ENCODE measurements at places on chromosomes 4 and X. TPM values are rescaled to one million over a fixed set of nuclear protein-coding genes. Genes with fewer than 3 reads are reported as not detected.

The LRCH2 gene
- total RNA-seq: 2.9 TPM

The NRK gene
- total RNA-seq: under 0.01 TPM

The CLNK gene
- not detected for total RNA-seq

The GLUD2 gene
- 1.0 TPM for total RNA-seq

The PDE5A gene
- total RNA-seq: 21.6 TPM

- no peak for DNase-seq
- peaks cover 23% of the 10 kb centered on the region for H3K4me1 ChIP-seq
- H3K4me3 ChIP-seq: no peak overlapping the region
- no peaks in the 10 kb centered on the region for H3K27me3 ChIP-seq
Observed at GRCh38 chr4:4868758-4869723, 9.6 kb downstream of the MSX1 start.

DNA sequence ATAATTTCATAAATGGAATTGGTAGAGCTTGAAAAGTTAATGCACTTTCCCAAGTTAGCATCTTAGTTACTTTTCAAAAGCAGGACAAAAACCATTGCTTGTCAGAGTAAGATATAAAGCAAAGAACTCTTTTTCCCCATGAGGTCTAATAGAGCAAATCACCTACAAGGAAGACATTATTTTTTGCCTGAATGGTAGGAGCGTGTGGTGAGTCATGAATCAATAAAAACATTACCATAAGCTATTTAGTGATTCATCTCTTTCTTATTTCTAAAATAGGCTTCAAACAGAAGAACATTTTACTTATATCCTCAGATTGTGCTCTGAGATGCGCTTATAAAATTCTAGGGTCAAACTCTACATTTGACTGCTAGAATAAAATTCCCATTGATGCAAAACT, 109.4 kb upstream of the GPRIN3 start:
- H3K4me3 ChIP-seq: no peak overlapping the region
- no peaks in the 10 kb centered on the region for H3K4me1 ChIP-seq
- H3K36me3 ChIP-seq: no peaks in the 10 kb centered on the region
- H3K27ac ChIP-seq: no peak overlapping the region
- DNase-seq: no peak

- H3K4me3 ChIP-seq: no peak overlapping the region
- no peaks in the 10 kb centered on the region for H3K36me3 ChIP-seq
- no peaks in the 10 kb centered on the region for H3K27me3 ChIP-seq
- no peak for DNase-seq
- no peak overlapping the region for H3K27ac ChIP-seq
- no peaks in the 10 kb centered on the region for H3K4me1 ChIP-seq
Observed at GRCh38 chrX:70042399-70043371, 7.1 kb downstream of the AWAT2 start.

DNA sequence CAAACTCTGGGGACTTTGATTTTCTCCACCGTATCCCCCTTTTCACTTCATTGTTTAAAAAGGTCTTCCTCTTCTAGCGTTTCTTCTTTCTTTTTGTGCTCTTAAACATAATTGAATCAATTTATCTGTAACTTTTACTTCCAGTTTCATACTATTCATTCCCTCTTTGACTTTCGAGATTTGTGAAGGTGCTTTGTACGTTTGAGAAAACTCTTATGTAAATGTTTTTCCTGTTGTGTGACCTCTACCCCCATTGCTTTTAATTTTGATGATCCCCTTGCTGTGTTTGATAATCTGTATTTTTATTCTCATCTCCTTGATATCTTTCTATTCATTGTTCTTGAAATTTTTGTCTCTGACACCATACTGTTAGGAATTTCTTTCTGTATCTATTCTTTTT, 4.8 kb downstream of the USP38 start:
- no peak overlapping the region for H3K27ac ChIP-seq
- peaks cover 12% of the 10 kb centered on the region for H3K36me3 ChIP-seq
- H3K4me1 ChIP-seq: peaks cover 33% of the 10 kb centered on the region
- DNase-seq: no peak

DNA sequence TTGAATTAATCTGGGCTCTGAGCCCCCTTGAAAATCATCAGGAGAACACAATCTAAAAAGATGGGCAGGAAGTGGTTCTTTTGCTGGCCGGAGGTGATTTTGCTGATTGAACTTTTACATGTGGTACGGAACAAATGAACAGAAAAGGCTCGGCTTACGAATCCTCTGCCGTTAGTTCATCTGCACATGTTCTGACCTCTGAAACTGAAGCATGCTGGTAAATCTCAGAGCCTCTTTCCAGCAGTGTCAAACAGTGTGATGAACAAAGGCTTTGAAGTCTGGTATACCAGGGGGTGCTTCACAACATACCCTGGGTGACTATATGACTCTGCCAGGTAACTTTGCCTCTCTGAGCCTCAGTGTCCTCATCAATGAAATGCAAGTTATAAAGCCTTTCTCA, 194.2 kb upstream of the C1QTNF7 start:
- H3K27ac ChIP-seq: peak overlapping the region; percentile 22
- no peaks in the 10 kb centered on the region for H3K36me3 ChIP-seq
- H3K4me1 ChIP-seq: peaks cover 16% of the 10 kb centered on the region
- no peak overlapping the region for H3K4me3 ChIP-seq
- H3K27me3 ChIP-seq: no peaks in the 10 kb centered on the region

GRCh38 chr4:59200992-59201391, 1999.1 kb upstream of the ADGRL3 start:
- no peaks in the 10 kb centered on the region for H3K36me3 ChIP-seq
- H3K27me3 ChIP-seq: no peaks in the 10 kb centered on the region
- no peak for DNase-seq
- peak overlapping the region; percentile 7 for H3K4me3 ChIP-seq

DNA sequence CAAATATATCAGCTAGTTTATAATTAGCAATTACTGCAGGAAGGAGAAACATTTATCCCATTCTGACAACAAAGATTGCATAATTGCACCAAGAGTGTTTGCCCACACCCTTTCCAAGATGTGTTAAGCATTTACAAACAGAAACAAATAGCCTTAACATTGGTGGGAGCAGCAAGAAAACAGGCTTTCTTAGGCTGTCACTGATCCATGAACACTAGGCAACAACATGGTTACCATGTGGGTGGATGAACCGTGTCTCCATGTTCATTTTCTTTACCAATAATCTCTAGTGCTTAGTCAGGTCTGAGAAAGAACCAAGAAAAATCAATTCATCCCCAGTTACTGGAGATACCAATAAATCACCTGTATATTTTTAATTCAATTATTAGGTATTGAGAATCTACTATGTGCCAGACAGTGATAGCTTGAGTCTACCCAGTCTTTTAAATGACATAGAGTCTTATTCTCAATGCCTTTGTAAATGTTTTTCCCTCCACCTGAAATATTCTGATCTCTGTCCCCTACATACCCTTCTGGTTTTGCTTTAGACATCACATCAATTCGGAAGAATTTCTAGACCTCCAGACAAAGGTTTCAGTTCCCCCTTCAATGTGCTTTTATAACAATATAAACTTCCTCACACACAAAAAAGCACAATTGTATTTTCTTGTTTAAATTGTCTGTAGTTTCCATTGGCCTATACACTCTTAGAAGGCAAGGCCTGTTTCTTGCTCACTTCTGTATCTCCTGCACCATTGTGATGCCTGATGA, 286.6 kb downstream of the PPP1R2C start:
- H3K27me3 ChIP-seq: no peaks in the 10 kb centered on the region
- DNase-seq: no peak
- H3K27ac ChIP-seq: no peak overlapping the region
- H3K36me3 ChIP-seq: no peaks in the 10 kb centered on the region

DNA sequence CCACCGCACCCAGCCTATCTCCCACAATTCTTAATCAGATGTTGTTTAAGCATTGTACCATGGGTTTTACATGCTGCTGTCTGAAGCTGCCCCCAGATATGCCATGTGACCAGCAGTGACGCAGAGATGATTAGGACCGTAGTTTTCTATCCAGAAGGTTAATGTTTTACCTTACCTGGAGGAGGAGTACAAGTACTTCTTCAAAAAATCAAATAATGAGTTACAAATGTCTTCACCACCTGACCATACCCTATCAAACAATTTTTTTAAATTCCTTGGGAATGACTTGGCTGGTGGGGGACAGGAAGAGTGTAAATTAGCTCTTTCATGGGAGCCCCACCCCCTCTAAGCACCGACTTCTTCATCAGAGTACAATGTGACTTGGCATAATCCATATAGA, 16.2 kb upstream of the SGMS2 start:
- H3K4me1 ChIP-seq: no peaks in the 10 kb centered on the region
- no peaks in the 10 kb centered on the region for H3K36me3 ChIP-seq
- H3K27me3 ChIP-seq: no peaks in the 10 kb centered on the region
- no peak overlapping the region for H3K4me3 ChIP-seq

DNA sequence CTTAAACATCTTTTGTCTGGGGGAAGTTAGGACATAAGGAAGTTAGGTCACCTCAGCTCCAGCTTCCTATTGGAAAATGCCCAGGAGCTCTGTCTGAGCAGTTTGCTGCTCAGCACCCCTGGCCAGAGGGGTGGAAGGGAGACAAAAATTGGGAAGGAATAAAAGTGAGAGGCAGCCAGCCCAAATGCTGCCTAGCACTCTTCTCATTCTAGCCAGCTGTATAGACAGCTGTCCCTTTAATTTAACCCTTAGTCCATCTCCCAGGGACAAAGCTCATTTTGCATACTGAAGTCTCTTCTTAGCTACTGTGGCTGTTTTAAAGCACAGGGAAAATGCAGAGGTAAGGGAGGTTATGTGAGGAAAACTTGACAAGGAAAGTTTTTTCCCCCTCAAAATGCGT, 89.5 kb upstream of the CITED1 start:
- no peak overlapping the region for H3K4me3 ChIP-seq
- H3K27me3 ChIP-seq: no peaks in the 10 kb centered on the region
- no peaks in the 10 kb centered on the region for H3K4me1 ChIP-seq
- no peaks in the 10 kb centered on the region for H3K36me3 ChIP-seq
- H3K27ac ChIP-seq: no peak overlapping the region
- no peak for DNase-seq

DNA sequence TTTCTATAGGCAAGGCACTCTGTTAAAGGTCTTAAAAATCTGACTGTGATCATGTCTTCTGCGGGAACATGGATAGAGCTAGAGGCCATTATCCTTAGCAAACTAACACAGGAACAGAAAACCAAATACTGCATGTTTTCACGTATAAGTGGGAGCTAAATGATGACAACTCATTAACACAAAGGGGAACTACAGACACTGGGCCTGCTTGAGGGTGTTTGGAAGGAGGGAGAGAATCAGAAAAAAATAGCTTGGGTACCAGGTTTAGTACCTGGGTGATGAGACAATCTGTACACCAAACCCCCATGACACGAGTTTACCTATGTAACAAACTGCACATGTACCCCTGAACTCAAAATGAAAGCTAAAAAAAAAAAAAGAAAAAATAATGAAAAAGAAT, 12.1 kb downstream of the SLC7A11 start:
- no peaks in the 10 kb centered on the region for H3K4me1 ChIP-seq
- H3K36me3 ChIP-seq: no peaks in the 10 kb centered on the region
- H3K27ac ChIP-seq: no peak overlapping the region
- no peak for DNase-seq
- H3K27me3 ChIP-seq: no peaks in the 10 kb centered on the region
- H3K4me3 ChIP-seq: no peak overlapping the region

GRCh38 chr4:48589098-48589445, 99.0 kb downstream of the ZAR1 start:
- H3K27me3 ChIP-seq: no peaks in the 10 kb centered on the region
- H3K27ac ChIP-seq: no peak overlapping the region
- no peak overlapping the region for H3K4me3 ChIP-seq

DNA sequence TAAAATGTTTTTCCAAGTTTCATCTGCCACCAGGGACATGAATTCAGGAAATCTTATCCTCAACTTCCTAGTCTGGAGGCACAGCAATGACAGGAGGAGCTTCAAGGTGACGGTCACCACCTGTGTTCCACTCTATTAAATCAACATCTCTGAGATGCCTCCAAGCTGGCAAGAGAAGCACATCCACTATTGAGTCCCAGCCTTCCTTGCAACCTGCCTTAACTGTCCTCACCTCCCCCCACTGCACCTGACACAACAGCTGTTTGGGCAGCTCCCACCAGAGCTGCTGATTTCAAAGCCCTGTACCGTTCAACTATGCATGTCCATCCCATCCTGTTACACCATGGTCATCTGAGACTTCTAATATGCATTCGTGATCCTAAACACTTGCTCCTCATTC, 123.4 kb downstream of the COL25A1 start:
- H3K36me3 ChIP-seq: no peaks in the 10 kb centered on the region
- H3K27me3 ChIP-seq: no peaks in the 10 kb centered on the region
- H3K4me1 ChIP-seq: peaks cover 1% of the 10 kb centered on the region
- H3K27ac ChIP-seq: no peak overlapping the region
- DNase-seq: no peak

- peaks cover 21% of the 10 kb centered on the region for H3K27me3 ChIP-seq
- H3K27ac ChIP-seq: no peak overlapping the region
- no peaks in the 10 kb centered on the region for H3K36me3 ChIP-seq
- H3K4me3 ChIP-seq: no peak overlapping the region
- peaks cover 10% of the 10 kb centered on the region for H3K4me1 ChIP-seq
Observed at GRCh38 chr4:48481581-48481980, 1.6 kb upstream of the SLC10A4 start.

DNA sequence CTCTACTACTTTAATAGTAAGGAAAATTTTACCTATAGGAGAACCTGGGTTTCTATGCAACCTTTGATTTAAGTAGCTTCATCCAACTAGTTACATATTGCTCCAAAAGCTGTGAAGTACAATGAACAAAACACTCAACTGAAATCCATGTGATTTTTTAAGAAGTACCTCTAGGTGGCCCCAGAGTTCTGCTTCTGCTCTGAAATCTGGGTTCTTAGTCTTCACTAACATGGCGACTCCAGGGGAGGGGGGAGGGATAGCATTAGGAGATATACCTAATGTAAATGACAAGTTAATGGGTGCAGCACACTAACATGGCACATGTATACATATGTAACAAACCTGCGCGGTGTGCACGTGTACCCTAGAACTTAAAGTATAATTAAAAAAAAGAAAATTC, 73.4 kb upstream of the MAGEB2 start:
- no peak overlapping the region for H3K27ac ChIP-seq
- DNase-seq: no peak
- H3K27me3 ChIP-seq: no peaks in the 10 kb centered on the region

GRCh38 chr4:13496605-13497004, 12.5 kb upstream of the RAB28 start:
- no peaks in the 10 kb centered on the region for H3K4me1 ChIP-seq
- no peak overlapping the region for H3K27ac ChIP-seq

DNA sequence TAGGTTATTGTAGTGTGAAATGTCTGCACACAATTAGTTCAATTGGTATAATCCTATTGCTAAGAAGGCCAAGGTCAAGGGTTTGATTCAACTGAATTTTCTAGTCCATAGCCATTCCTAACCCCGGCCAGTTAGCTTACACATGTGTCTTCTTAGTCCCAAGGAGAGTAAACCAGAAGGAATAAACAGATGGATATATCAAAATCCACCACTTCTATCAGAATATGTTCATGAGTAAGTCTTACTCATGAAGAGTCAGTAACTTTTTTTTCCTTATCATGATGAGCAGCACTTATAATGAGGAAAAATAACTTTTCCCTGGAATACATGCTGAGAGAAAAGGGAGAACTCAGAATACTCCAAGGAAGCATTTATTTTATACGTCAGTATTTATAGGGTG, 9.5 kb downstream of the HHIP start:
- H3K4me3 ChIP-seq: no peak overlapping the region
- no peaks in the 10 kb centered on the region for H3K27me3 ChIP-seq
